Breast epithelium (tissue), 4 donors: ENCODE measurements at places on chromosomes 12 and 14.

GRCh38 chr14:100524233-100524932 is 62.8 kb downstream of the BEGAIN start:
- no peak overlapping the region for H3K27ac ChIP-seq
- H3K4me1 ChIP-seq, result no peaks in the 10 kb centered on the region
- no peak overlapping the region for H3K4me3 ChIP-seq

GRCh38 chr12:51822956-51823355 is 25.6 kb downstream of the FIGNL2 start:
- H3K4me1 ChIP-seq, result no peaks in the 10 kb centered on the region
- no peak for DNase-seq
- H3K4me3 ChIP-seq, result no peak overlapping the region
- no peaks in the 10 kb centered on the region for H3K36me3 ChIP-seq
- no peak overlapping the region for H3K27ac ChIP-seq
- H3K27me3 ChIP-seq, result no peaks in the 10 kb centered on the region

DNA sequence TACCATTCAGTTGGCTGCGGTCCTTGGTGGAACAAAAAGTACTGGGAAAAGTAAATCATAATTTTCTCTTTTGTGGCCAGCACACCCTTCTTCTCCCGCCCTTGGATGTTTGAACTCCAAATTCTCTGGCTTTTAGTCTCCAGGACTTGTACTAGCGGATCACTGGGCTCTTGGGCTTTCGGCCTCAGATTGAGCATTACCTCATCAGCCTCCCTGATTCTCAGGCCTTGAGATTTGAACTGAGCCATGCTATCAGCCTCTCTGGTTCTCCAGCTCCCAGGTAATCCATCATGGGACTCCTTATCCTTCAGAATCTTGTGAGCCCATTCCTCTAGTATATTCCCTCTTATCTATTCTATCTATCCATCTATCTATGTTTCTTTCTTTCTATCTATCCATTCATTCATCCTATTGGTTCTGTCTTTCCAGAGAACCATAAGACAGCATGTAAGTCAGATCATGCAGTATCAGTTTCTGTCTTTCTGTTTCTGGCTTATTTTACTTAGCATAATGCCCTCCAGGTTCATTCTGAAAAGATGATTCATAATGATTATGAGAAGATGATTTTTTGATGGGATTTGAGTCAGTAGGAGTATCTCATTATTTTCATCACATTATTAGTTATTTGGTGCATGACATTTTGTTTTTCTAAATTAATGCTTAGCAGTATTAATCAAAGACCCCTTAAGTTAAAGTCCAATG is 814.9 kb downstream of the LRFN5 start:
- no peak overlapping the region for H3K4me3 ChIP-seq
- H3K4me1 ChIP-seq, result no peaks in the 10 kb centered on the region
- no peak for DNase-seq
- H3K27ac ChIP-seq, result no peak overlapping the region
- H3K27me3 ChIP-seq, result no peaks in the 10 kb centered on the region

GRCh38 chr14:52551696-52552062 is 626 bp downstream of the TXNDC16 start:
- H3K36me3 ChIP-seq, result no peaks in the 10 kb centered on the region
- no peak for DNase-seq
- H3K4me1 ChIP-seq, result no peaks in the 10 kb centered on the region
- peak overlapping the region; percentile 91 for H3K27ac ChIP-seq
- H3K27me3 ChIP-seq, result no peaks in the 10 kb centered on the region

GRCh38 chr14:101562659-101563351 is 1.5 kb downstream of the DIO3 start:
- H3K4me3 ChIP-seq, result no peak overlapping the region
- H3K27me3 ChIP-seq, result no peaks in the 10 kb centered on the region
- H3K36me3 ChIP-seq, result no peaks in the 10 kb centered on the region
- no peaks in the 10 kb centered on the region for H3K4me1 ChIP-seq
- DNase-seq, result no peak

- H3K27ac ChIP-seq, result no peak overlapping the region
- H3K4me1 ChIP-seq, result no peaks in the 10 kb centered on the region
- no peaks in the 10 kb centered on the region for H3K27me3 ChIP-seq
- H3K36me3 ChIP-seq, result no peaks in the 10 kb centered on the region
These were observed 485.6 kb downstream of the LRIG3 start for GRCh38 chr12:58434726-58435125.

GRCh38 chr14:102215576-102216250 is 76.0 kb downstream of the WDR20 start:
- no peak overlapping the region for H3K4me3 ChIP-seq
- H3K27ac ChIP-seq, result peak overlapping the region; percentile 22
- no peaks in the 10 kb centered on the region for H3K27me3 ChIP-seq
- H3K36me3 ChIP-seq, result no peaks in the 10 kb centered on the region

- H3K36me3 ChIP-seq, result no peaks in the 10 kb centered on the region
- no peak for DNase-seq
- no peak overlapping the region for H3K27ac ChIP-seq
- H3K4me1 ChIP-seq, result no peaks in the 10 kb centered on the region
These were observed 53.5 kb downstream of the DGLUCY start for GRCh38 chr14:91167380-91167770.

DNA sequence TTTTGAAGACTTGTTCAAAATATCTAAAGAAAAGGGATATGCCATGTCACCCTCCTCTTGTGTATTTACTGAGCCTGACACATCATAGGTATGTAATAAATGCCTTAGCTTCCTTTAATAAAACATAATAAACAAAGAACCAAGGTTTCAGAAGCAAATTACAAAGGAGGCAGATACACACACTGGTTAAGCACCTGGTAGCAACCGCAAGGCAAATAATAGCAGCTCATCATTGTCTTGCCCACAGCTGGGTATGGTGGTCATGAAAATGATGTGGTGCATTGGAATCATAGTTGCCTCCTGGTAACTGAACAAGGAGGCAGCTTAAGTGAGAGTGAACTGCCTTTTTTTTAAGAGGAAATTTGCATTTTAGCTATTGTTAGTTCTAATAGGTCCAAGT is 39.0 kb downstream of the PAX9 start:
- H3K36me3 ChIP-seq, result no peaks in the 10 kb centered on the region
- no peak overlapping the region for H3K27ac ChIP-seq
- no peaks in the 10 kb centered on the region for H3K27me3 ChIP-seq

- H3K4me3 ChIP-seq, result no peak overlapping the region
- H3K36me3 ChIP-seq, result no peaks in the 10 kb centered on the region
- H3K27ac ChIP-seq, result no peak overlapping the region
- H3K27me3 ChIP-seq, result no peaks in the 10 kb centered on the region
- no peaks in the 10 kb centered on the region for H3K4me1 ChIP-seq
These were observed 70.5 kb upstream of the DIO3 start for GRCh38 chr14:101490771-101491170.

DNA sequence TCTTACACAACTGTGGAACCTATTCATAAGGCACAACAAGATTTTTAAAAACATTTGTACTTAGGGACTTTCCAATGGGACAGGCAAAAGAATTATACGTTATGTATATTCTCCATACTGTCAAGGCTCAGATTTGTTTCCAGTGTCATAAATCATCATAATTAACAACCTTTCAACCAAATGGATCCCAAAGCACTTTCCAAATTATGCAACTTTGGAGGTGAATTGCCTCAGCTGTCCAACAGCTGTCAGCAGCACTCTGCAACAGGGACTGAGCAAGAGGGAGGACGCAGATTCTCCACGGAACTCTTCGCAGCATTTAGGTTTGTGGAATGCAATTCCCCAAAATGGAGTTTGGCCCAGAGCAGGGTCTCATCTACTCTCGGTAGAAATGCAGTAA is 186.6 kb downstream of the PAX9 start:
- H3K27ac ChIP-seq, result no peak overlapping the region
- no peak overlapping the region for H3K4me3 ChIP-seq

- H3K4me3 ChIP-seq, result no peak overlapping the region
- H3K27me3 ChIP-seq, result no peaks in the 10 kb centered on the region
- peaks cover 3% of the 10 kb centered on the region for H3K4me1 ChIP-seq
- H3K36me3 ChIP-seq, result no peaks in the 10 kb centered on the region
- peak overlapping the region; percentile 84 for H3K27ac ChIP-seq
These were observed 84.5 kb upstream of the EGLN3 start for GRCh38 chr14:34035177-34035933.

DNA sequence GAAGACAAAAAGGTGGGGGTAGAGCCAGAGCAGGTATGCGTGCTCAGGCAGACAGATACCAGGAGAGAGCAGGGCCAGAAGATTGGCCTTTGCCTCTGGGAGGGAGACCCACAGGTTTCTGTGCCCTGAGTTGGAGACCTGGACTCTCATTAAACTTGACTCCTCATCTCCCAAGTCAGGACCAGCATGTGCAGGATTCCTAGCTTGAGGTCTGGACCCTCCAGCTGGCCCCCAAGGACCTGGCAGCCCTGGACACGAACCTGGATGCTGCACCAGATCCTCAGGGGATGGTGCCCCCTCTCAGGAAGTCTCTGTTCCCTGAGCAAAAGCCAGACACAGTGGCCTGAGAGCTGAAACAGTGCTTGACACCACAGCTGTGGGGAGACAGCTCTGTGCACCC is 10.5 kb upstream of the KRT73 start:
- no peaks in the 10 kb centered on the region for H3K36me3 ChIP-seq
- H3K27ac ChIP-seq, result no peak overlapping the region
- no peaks in the 10 kb centered on the region for H3K27me3 ChIP-seq

- H3K27me3 ChIP-seq, result no peaks in the 10 kb centered on the region
- H3K27ac ChIP-seq, result no peak overlapping the region
- no peak overlapping the region for H3K4me3 ChIP-seq
- DNase-seq, result no peak
- H3K4me1 ChIP-seq, result no peaks in the 10 kb centered on the region
These were observed 73.7 kb downstream of the CPNE8 start for GRCh38 chr12:38831715-38832114.

DNA sequence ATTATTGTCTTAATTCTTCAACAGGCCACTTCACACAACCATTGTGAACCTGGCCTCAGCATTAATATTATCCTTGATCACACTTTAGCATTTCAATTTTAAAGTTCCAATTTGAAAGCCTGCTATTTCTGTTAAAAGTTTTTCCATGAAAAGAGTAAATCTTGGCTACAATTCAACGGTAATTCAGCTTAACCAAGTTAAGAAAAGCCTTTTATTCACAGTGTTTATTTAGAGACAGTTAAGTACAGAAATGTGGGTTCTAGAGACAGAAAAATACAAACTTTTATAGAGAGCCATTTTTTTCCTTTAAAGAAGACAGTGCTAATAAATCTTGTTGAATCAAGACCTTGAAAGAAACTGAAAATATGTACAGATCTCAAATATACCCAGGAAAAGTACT is 103.9 kb downstream of the NPAS3 start:
- H3K4me1 ChIP-seq, result no peaks in the 10 kb centered on the region
- no peak overlapping the region for H3K27ac ChIP-seq
- H3K27me3 ChIP-seq, result no peaks in the 10 kb centered on the region
- no peak for DNase-seq
- H3K4me3 ChIP-seq, result no peak overlapping the region

- no peaks in the 10 kb centered on the region for H3K36me3 ChIP-seq
- no peak overlapping the region for H3K27ac ChIP-seq
- peaks cover 9% of the 10 kb centered on the region for H3K27me3 ChIP-seq
- H3K4me3 ChIP-seq, result no peak overlapping the region
These were observed 51.3 kb downstream of the IQSEC3 start for GRCh38 chr12:117816-118345.

GRCh38 chr12:23474438-23474976 is 475.0 kb downstream of the SOX5 start:
- no peak overlapping the region for H3K27ac ChIP-seq
- no peaks in the 10 kb centered on the region for H3K27me3 ChIP-seq
- H3K4me3 ChIP-seq, result no peak overlapping the region
- no peaks in the 10 kb centered on the region for H3K36me3 ChIP-seq

DNA sequence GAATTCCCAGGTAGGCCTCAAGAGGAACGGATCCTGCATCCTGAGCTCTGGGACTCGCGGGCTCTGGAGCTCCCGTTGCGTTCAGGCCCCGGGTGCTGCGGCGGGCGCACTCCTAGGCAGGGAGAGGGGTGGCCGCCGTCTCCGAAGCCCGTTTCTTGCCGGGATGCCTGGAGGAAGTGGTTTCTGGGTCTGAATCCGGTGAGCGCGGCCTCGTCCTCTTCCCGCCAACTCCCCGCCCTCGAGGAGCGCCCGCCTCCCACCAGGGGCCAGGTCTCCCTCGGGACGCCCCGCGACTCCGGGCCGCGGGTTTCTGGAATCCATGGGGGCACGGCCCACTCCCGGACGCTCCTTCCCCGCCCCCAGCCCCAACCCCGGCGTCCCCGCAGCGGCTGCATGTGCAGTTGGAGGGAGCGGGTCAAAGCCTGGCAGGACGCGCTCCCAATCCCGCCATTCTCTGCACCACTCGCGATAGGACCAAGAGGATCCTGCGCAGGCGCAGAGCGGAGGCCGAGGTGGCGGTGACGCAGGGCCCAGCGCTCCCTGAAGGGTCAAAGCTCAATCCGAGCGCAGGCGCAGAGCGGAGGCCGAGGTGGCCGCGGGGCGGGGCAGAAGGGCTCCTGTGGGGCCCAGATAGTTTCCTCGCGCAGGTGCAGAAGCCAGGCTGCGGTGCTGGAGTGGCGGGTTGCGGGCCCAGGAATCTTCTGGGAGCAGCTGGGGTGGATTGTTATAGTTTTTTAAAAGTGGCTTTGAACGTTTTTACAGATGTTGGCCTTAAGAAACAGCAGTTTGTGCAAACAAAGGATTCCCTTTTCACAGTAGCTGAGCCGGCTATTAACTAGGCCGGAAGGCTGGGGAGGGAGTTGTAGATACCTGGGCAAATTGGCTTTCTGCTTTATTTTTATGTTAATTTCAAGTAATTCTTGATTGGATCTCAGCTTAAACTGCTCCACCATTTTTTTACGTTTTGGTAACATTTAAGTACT is 796.4 kb downstream of the AACS start:
- no peak for DNase-seq
- no peak overlapping the region for H3K27ac ChIP-seq
- H3K27me3 ChIP-seq, result no peaks in the 10 kb centered on the region
- H3K36me3 ChIP-seq, result no peaks in the 10 kb centered on the region

- peaks cover 9% of the 10 kb centered on the region for H3K36me3 ChIP-seq
- no peak overlapping the region for H3K4me3 ChIP-seq
- no peaks in the 10 kb centered on the region for H3K4me1 ChIP-seq
- DNase-seq, result no peak
- H3K27me3 ChIP-seq, result no peaks in the 10 kb centered on the region
These were observed 39.1 kb downstream of the KLC1 start for GRCh38 chr14:103668117-103668516.
